ENCODE measurements at places on chromosomes 4 and X. TPM values are rescaled to one million over a fixed set of nuclear protein-coding genes. Genes with fewer than 3 reads are reported as not detected.
A peak's percentile ranks its signal among the peaks of the same experiment; 100 is the strongest.

DNA sequence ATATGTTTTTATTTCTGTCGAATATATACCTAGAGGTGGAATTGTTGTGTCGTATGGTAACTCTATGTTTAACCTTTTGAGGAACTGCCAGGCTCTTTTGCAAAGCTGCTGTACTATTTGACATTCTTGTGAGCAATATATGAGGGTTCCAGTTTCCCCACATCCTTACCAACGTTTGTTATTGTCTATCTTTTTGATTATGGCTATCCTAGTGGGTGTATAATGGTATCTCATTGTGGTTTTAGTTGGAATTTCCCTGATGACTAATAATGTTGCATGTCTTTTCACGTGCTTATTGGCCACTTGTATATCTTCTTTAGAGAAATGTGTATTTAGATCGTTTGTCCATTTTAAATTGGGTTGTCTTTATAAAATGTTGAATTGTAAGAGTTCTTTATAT, 24.5 kb downstream of the REPS2 start:
- no peak overlapping the region for H3K4me3 ChIP-seq
- no peak overlapping the region for H3K27ac ChIP-seq
- no peaks in the 10 kb centered on the region for H3K4me1 ChIP-seq
- no peaks in the 10 kb centered on the region for H3K36me3 ChIP-seq

DNA sequence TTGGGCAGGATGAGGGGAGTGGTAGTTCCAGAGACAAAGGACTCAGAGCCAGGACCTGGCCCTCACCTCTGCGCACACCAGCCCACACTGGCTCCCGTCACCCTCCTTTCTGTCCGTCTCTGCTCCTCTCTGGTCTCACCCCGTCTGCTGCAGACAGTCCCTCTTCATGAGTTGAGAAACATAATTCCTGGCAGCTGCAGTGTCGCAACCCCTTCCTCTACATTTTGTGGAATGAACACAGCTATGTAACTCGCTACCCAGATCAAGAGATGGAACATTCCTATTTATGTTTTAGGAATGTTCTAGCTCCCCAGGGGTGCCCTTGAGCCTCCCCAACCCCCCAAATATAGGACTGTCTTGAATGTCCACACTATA, 59.3 kb downstream of the SHROOM2 start:
- no peaks in the 10 kb centered on the region for H3K27me3 ChIP-seq
- peaks cover 38% of the 10 kb centered on the region for H3K4me1 ChIP-seq
- no peak for DNase-seq
- no peaks in the 10 kb centered on the region for H3K36me3 ChIP-seq

GRCh38 chr4:40918330-40918729, 168.6 kb downstream of the NSUN7 start:
- H3K36me3 ChIP-seq, result peaks cover 42% of the 10 kb centered on the region
- H3K27me3 ChIP-seq, result peaks cover 8% of the 10 kb centered on the region
- no peak overlapping the region for H3K4me3 ChIP-seq
- no peak overlapping the region for H3K27ac ChIP-seq
- no peak for DNase-seq

DNA sequence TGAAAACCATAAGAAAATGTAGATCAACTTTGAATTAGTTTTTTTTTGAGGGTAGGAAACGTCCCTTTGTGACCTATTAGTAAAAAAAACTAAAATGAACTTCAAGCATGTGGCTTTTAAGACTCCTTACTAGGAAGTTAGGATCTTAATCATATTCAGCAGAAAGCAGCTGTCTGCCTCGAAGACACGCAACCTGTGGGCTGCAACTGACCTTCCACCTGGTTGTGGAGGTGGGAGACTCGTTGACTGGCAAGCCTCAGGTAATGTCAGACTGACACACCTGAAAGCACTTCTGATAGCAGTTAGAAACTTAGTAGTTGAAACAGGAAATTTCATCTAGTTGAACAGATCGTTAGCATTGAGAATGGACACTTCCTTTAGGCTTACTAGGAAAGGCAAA, 37.4 kb downstream of the CCNG2 start:
- no peak overlapping the region for H3K27ac ChIP-seq
- H3K27me3 ChIP-seq, result no peaks in the 10 kb centered on the region
- peaks cover 10% of the 10 kb centered on the region for H3K4me1 ChIP-seq
- H3K36me3 ChIP-seq, result no peaks in the 10 kb centered on the region
- DNase-seq, result no peak

DNA sequence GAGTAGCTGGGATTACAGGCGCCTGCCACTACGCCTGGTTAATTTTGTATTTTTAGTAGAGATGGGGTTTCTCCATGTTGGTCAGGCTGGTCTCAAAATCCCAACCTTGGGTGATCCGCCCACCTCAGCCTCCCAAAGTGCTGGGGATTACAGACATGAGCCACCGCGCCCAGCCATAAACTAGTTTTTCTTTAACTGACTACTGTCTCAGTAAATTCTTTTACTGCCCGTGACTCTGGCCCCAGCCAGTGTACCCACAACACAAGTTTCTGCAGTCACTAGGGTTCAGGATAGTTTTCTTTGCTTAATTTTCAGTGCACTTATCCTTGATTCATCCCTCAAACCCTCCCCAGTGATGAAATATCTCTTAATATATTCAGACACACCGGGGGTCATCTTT, 8.3 kb downstream of the SHROOM2 start:
- H3K27ac ChIP-seq, result no peak overlapping the region
- no peak overlapping the region for H3K4me3 ChIP-seq
- H3K4me1 ChIP-seq, result peaks cover 6% of the 10 kb centered on the region
- H3K36me3 ChIP-seq, result peaks cover under 1% of the 10 kb centered on the region
- peaks cover 4% of the 10 kb centered on the region for H3K27me3 ChIP-seq

DNA sequence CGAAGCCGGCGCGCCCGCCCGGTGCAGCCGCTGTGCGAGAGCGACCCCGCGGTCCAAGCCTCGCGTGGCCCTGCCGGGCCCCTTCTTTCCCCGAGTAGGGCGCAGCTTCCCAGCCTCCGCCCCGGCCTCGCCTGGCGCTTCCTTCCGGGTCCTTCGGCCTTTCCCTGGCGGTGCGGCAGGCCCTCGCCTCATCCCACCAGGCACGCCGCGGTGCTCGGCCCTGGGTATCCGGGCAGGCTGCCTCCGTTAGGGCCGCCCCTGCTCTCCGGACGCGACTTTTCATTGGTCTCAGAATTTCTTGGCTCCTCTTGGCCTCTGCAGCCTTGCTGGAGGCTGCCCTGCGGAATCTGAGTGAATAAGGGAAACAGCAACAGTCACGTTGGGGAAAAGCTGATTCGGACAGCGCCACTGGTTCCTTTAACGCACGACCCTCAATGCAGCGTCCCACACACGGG, 429 bp downstream of the UVSSA start:
- peaks cover 20% of the 10 kb centered on the region for H3K4me1 ChIP-seq
- peaks cover 17% of the 10 kb centered on the region for H3K27me3 ChIP-seq
- peak overlapping the region; percentile 90 for H3K4me3 ChIP-seq
- peak; percentile 75 for DNase-seq

DNA sequence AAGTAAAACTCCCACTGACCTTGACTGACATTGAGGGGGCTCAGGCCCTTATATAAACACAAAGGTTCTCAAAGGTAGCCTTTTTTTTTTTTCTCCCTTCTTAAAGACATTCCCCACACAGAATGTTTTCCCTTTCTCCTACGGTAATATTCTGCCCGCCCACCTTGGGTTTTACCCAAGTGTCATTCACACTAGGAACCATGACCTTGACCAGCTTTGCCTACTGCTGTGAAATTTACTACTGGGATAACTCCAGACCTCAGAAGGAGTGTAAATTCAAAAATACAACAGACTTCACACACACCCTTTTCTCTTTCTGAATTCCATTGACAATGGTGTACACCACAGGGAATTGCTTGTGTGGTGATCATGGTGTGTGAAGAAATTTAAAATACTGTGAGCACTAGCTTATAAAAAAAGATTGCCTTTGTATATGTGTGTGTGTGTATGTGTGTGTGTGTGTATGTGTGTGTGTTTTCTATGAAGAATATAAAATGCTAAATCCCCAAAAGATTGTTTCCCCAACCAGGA, 589.5 kb upstream of the FTHL17 start:
- no peak overlapping the region for H3K4me3 ChIP-seq
- H3K27me3 ChIP-seq, result no peaks in the 10 kb centered on the region
- no peak for DNase-seq
- no peak overlapping the region for H3K27ac ChIP-seq
- H3K36me3 ChIP-seq, result no peaks in the 10 kb centered on the region

DNA sequence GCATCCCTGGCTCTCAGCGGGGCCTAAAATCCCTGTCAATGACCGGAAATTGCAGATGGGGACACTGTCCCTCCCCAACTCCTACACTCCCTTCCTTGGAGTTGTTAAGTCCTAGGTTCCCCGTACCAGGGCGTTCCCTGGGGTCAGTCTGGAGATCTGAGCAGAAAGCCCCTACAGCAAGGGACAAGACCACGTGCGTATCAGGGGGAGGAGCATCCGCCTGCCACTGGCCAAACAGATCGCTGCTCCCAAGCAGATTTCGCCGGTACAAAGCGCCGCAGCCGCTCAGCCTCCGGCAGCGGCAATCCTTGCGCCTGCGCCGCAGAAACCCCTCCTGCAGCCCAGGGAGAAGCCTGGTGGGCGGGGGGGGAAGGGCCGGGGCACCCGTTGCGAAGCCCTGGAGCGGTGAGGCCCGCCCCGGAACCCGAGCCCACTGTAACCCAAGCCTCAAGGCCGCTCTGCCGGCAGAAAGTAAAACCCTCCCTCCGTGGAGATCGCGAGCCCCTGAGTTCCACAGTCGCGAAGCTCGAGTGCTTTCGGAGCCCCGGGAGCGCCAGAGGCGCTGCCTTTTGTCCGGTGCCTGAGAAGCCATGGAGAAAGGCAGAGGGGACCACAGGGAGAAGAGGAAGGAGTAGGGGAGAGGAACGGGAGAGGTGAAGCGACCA, 2.7 kb downstream of the CRMP1 start:
- peaks cover 12% of the 10 kb centered on the region for H3K36me3 ChIP-seq
- no peak overlapping the region for H3K27ac ChIP-seq
- H3K27me3 ChIP-seq, result peaks cover 30% of the 10 kb centered on the region
- peak; percentile 71 for DNase-seq

- H3K36me3 ChIP-seq, result no peaks in the 10 kb centered on the region
- peak overlapping the region; percentile 51 for H3K4me3 ChIP-seq
- H3K27me3 ChIP-seq, result peaks cover 11% of the 10 kb centered on the region
These were observed 645 bp downstream of the APLN start for GRCh38 chrX:129653971-129654651.

DNA sequence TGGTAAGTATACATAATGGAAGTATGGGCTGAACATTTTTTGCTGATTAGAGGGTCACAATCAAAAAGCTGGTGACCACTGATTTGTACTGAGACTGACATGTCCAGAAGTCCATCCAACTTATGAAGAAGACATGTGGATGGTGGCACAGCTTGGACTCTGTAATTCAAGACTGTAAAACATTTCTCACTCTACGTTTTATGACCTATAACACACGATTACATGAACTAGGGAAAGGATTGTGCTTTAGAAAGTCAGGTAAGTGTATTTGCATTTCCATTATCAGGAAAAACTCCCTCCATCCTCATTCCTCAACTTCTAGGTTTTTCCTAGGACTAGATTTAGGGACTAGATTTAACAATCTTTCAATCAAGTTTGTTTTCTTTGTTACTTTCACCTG, 30.5 kb upstream of the OCIAD2 start:
- no peaks in the 10 kb centered on the region for H3K36me3 ChIP-seq
- H3K4me1 ChIP-seq, result no peaks in the 10 kb centered on the region
- H3K4me3 ChIP-seq, result no peak overlapping the region
- no peaks in the 10 kb centered on the region for H3K27me3 ChIP-seq
- no peak overlapping the region for H3K27ac ChIP-seq

- H3K36me3 ChIP-seq, result peaks cover 13% of the 10 kb centered on the region
- H3K4me3 ChIP-seq, result peak overlapping the region; percentile 93
- peak; percentile 72 for DNase-seq
- H3K27ac ChIP-seq, result peak overlapping the region; percentile 18
These were observed 82.3 kb upstream of the CD99 start for GRCh38 chrX:2608638-2609430.

DNA sequence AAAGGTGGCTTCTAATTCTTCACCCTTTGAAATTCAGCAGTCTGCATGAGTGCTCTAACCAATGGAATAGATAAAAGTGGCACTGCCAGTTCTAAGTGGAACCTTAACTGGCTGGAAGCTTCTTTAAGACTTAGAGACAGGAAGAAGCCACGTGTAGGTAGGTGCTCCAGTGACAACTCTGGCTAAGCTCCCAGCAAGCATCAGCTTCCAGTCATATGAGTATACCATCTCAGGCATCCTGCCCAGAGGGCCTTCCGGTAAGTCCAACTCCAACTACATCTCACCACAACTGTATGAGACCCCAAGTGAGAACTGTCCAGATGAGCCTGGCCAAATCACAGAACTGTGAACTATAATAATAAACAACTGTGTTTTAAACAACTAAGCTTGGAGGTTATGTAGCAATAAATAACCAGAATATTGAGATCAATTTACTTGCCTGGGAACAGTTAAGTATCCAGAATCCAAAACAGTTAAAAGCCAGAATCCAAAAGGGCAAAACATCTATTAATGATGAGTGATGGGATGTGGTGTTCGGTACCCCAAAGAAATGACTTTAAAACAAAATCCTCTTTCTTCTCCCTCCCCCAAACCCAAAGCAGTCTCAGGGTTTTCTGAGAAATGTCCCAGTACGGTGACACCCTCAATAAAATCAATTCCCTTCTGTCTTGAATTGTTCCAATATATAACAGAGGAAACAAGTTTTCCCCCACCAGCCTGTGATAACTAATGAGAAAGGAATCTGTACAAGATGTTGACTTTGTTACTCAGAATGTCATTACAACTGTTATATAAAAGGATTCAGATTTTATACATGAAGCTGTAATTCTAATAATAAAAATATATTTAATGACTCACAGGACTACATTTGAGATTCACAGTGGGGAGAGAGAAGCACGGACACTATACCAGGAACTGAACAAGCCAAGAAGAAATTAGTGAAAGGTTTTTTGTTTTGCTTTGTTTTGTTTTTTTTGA, 4.2 kb downstream of the TSPAN5 start:
- no peaks in the 10 kb centered on the region for H3K36me3 ChIP-seq
- peaks cover 6% of the 10 kb centered on the region for H3K27me3 ChIP-seq
- H3K4me3 ChIP-seq, result no peak overlapping the region
- H3K4me1 ChIP-seq, result peaks cover 20% of the 10 kb centered on the region

GRCh38 chrX:131841496-131842437, 181.3 kb upstream of the STK26 start:
- no peak for DNase-seq
- peaks cover 2% of the 10 kb centered on the region for H3K27me3 ChIP-seq
- peaks cover 13% of the 10 kb centered on the region for H3K4me1 ChIP-seq
- no peaks in the 10 kb centered on the region for H3K36me3 ChIP-seq
- H3K4me3 ChIP-seq, result no peak overlapping the region
- no peak overlapping the region for H3K27ac ChIP-seq

DNA sequence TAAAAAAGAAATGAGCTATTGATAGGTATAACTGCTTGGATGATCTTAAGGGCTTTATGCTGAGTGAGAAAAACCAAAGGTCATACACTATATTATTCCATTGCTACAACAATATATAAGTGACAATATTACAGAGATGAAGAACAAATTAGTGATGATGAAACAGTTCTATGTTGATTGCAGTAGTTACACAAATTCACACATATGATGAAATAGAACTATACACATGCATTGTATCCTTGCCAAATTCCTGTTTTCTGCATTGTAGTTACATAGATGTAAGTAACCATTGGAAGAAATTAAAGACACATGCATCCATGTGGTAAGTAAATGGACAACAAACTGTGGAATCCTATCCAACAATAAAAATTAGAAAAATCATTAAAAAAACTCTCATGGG, 76.5 kb downstream of the CENPC start:
- DNase-seq, result no peak
- H3K27me3 ChIP-seq, result no peaks in the 10 kb centered on the region
- no peaks in the 10 kb centered on the region for H3K4me1 ChIP-seq
- no peak overlapping the region for H3K4me3 ChIP-seq
- H3K36me3 ChIP-seq, result peaks cover 6% of the 10 kb centered on the region
- no peak overlapping the region for H3K27ac ChIP-seq

Gene NLRP2B
- not detected for total RNA-seq

Gene WWC2
- 32.0 TPM for total RNA-seq

Gene PNPLA4
- total RNA-seq, result 12.4 TPM

Gene BGN
- 393 TPM for total RNA-seq

Data from endothelial cell (in vitro differentiated cells).